ENCODE measurements at places on chromosomes 12 and 14.

DNA sequence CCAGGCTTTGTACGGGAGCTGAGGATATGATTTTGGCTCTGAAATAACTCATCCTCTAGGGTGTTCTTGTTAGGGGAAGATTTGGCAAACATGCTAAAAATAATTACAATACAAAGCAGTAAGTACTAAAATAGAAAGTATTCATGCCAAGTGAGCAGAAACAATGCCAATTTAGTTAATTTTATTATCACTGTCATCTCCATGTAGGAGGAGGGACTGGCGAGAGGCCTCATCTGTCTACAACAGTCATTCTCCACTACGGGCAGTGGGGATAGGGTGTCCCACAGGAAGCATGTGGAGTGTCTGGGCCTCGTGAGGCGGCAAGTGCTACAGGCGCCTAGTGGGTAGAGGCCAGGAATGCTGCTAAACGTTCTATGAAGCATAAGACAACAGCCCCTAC, 3.3 kb downstream of the ISM2 start:
- DNase-seq = peak; percentile 26

GRCh38 chr14:95386536-95387095, 66.9 kb upstream of the CLMN start:
- no peak for DNase-seq

GRCh38 chr12:116595186-116595585, 36.0 kb downstream of the MAP1LC3B2 start:
- peak; percentile 70 for DNase-seq

DNA sequence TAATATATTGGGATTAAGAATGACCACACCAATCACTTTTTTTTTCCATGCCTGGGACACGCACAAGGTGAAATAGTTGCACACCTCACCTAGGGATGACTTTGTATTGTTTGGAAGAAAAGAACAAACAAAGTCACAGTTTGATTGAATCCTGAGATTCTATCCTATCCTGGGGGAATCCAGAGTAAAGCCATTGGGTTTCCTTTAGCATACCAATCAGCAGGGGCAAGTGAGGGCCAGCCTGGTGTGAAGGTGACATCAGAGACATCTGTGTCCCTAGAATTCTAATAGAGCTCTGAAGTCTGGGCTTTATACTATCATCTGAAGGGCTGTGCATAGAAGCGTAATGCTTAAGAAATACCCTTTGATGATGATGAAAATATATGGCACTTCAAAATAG, 199.9 kb downstream of the STXBP6 start:
- no peak for DNase-seq

GRCh38 chr12:67442347-67442841, 173.2 kb downstream of the CAND1 start:
- DNase-seq = peak; percentile 23

- DNase-seq = no peak
These were observed 557 bp downstream of the COPS7A start for GRCh38 chr12:6724409-6724797.

DNA sequence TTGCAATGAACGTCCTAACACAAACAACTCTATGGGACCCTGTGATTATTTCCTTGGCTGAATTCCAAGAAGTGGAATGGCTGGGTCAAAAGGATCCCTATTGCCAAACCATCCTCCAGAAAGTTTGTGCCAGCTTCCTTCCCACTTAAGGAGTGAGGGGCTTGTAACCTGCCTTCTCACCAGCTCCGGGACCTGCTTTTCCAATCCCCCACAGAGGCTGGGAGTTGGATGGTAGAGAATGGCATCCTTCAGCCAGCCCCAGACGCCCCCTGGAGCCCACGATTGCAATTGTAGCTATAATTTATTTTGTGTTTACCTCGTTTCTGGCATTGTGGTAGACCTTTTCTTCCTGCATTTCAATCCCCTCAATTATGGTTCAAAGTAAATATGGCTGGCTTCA, 9.7 kb upstream of the ZDHHC22 start:
- peak; percentile 49 for DNase-seq

GRCh38 chr14:89435492-89435891, 18.5 kb upstream of the FOXN3 start:
- no peak for DNase-seq

- DNase-seq = no peak
These were observed 49.8 kb upstream of the RAP1B start for GRCh38 chr12:68560851-68561422.

- peak; percentile 56 for DNase-seq
These were observed 147.4 kb upstream of the EGLN3 start for GRCh38 chr14:34098045-34098984.

DNA sequence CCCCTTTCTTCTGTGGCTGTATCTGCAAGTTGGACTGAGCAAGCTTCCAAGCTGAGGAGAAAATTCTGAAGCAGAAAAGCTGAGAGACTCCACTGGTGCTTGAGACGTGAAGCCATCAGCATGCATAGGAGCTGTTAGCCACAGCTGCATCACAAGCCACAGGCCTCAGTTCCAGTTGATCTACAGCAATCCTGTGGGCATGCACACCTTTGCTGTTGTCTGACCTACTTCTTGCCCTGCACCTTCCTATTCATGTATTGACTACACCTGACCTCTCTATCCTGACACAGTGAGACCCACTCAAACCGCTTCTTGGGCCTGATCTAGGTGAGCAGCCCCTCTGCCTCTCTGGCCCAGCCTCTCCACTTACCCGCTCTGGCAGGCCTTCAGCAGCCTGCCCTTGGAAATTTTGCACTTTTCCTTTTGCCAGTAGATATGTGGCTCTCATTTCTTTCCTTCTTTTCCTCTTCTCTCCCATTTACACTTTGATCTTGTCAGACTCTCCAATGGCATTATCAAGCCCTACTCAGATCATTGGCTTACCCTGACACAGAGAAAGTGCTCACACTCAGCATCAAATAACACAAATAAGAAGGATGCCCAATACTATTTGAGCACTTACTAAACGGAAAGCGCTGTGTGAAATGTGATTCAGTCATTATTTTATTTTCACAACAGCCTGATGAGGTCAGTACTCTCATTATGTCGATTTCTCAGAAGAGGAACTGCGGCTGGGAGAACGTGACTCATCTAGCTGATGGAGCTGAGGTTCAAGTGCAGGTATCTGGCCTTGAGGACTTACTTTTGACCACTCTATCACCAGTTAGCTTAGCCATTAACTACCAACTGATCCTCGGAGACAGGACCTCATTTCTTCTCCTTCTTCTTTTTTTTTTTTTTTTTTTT, 21.9 kb upstream of the PTGR2 start:
- no peak for DNase-seq

DNA sequence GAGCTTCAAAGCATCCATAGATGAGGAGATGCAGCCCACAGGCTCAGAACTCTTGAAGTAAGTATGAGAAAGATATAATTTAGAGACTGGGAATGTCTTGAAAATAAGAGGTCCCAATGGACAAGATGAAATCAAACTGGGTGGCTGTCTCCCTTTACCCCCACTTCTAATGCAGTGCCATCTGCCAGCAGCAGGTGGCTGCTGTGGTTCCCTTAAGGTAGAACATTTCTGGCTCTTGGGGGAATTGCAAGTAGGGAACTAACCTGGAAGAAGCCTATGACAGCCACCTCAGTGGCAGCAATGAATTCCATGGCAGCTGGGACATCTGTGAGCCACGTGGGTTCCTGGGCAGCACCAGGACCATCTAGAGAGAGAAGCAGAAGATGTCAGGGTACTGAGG, 648 bp downstream of the ERP27 start:
- no peak for DNase-seq

GRCh38 chr12:31887109-31887811, 72.0 kb upstream of the RESF1 start:
- no peak for DNase-seq

GRCh38 chr12:4943067-4943937, 33.6 kb downstream of the KCNA1 start:
- no peak for DNase-seq

DNA sequence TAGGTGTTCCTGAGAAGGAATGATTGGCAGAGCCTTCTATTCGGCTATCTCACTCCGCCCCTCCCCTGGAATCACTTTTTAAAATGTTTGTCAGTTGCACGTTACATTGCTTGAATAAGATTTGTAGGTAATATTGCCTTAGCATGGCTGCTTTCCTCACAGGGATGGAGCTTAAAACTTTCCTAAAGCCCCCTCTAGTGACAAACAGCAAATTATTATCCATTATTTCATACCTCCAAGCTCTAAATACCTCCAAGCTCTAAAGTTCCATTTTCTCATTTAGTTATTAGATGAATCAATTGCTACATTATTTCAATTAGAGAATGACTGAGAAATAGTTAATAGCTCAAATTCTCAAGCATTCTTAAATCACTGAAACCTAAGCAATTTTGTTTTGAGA, 5.1 kb upstream of the SPATA7 start:
- no peak for DNase-seq

DNA sequence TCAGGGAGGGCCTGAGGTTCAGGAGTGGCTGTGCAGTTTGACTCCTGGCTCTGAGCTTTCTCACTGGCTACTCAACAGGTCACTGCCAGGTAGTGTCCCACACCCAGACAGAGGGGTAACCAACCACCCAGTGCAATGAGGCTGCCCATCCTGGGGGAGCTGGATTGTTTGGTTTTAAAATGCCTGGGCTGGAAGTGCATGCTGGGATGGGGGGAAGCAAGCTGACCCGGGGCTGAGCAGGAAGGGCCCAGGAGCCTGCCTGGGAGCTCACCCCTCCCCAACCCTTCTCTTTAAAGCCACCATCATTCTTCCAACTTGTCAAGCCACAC, 12.6 kb upstream of the ABHD12B start:
- DNase-seq = no peak

DNA sequence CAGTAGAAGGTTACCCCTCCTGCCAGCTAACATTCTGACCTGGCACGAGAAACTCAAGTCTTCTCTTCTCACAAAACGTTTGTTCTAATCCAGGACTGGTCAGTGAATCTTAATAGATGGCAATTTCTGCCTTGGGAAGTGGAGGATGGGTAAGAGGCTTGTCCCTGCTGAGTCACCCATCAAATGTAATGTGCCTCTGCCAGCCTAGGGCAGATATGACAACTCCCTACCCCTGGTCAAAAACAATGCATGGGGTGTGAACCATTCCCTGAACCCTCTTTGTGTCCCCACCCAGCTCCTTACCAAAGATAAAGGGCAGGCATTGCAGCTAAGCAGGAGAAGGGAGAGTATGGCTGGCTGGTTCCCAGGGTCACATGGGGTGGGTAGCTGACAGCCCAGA, 1052.9 kb downstream of the GALC start:
- no peak for DNase-seq

DNA sequence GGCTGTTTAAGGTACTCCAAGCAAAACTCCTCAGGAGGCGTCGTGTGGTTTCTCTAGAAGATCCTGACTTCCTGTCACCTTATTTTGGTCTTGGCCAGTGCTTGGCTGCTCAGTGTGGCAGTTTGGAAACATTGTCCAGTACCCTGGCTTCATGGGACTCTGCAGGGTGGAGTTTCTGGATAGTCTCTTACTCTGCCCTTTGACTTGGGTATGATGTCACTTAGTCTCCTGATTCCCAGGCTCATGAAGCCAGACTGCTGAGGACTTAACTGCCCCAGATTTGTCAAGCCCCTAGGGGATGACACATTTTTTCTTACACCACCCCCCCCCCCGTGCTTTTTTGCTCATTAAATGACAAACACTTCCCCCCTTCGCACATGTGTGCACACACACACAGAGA, 82.7 kb downstream of the ADCK1 start:
- DNase-seq = no peak

DNA sequence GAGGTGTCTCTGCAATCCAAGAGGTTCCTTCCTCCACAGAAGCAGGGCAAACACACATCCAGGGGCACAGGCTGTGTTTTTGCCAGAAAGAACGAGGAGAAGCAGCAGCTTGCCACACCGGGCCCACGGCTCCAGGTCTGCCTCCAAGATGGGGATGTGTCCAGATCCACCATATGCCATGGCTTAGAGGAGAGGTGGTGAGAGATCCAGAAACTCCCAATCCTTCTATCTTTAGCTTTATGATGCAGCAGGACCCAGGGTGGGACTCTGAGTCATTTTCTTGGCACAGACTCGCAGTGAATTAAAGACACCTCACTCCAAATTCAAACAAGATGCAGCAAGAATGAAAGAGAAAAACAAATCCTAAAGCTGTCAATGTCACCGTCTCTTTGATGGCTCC, 481.4 kb upstream of the TMEM132C start:
- no peak for DNase-seq

- peak; percentile 66 for DNase-seq
These were observed 985.7 kb upstream of the FBXO33 start for GRCh38 chr14:40417777-40418401.

DNA sequence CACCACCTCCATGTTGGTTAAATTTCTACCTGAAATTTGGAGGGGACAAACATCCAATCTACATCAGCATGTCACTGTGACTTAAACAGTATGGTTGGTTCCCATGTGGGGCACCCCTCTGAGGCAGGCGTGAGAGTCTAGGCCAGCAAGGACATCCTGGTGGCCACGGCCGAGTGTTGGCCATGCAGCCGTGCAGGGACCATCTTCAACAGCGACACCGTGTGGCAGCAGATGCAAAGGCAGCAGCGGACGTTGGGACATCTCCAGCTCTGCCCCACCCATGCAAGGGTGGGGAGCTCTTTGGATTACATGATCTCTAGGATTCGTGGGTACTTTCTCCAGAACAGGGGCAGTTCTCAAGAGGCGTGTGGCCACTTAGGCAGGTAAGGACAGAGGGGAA, 49.8 kb downstream of the NOC4L start:
- no peak for DNase-seq

GRCh38 chr14:87121716-87122115, 871.3 kb downstream of the GALC start:
- no peak for DNase-seq

DNA sequence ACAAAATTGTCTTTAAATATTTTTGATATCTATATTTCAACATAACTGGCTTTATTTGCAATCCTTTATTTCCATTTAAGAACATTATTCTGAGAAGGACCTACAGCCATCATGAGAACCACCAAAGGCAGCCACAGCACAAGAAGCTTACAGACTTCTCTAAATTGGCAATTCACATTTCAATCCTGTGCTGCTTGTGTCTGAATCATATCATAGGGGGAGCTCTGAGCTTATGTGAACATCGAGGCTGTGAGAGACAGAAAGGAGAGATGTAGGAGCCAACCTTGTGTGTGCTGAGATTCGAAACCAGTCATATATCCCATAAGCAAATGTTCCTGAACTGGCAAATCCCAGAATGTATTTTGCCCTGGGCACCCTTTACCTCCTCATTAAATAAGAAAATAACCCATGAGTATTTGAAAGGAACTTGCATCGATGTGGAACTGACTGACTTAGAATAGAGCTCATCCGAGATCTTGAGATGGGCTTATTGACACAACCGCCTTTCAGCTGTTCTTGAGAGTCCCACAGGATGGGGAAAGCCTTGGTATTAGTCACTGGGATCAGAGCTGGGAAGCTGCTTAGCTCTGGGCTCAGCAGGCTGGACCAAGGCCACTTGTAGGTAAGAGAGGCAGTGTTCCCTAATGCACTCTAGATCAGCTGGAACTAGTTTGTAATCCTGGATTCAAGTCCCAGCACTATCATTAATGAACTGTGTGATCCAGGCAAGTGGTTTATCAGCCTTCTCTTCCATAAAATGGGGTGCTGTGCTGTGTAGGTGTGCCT, 329.8 kb downstream of the CACNA1C start:
- no peak for DNase-seq
